ENCODE measurements at places on chromosomes 12 and 14.

- no peak for DNase-seq
These were observed 16.9 kb downstream of the WSB2 start for GRCh38 chr12:118044075-118044474.

DNA sequence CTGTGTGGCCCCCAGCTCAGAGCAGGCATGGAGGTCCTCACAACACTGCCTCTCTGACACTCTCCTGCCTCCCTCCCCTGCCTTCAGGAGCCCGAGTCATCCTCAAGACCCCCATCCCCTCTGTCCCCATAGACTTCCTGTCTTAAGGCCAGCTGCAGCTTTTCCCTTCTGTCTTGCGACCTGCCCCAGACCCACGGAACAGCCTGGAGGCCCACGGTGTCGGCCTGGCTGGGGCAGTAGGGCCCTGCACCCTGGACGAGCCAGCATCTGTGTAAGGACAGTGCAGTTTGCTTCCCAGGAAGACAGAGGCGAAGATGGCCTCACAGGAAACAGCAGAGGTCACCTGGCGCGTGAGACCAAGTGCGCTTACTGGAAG lies 9.7 kb downstream of the TEDC1 start:
- no peak for DNase-seq

DNA sequence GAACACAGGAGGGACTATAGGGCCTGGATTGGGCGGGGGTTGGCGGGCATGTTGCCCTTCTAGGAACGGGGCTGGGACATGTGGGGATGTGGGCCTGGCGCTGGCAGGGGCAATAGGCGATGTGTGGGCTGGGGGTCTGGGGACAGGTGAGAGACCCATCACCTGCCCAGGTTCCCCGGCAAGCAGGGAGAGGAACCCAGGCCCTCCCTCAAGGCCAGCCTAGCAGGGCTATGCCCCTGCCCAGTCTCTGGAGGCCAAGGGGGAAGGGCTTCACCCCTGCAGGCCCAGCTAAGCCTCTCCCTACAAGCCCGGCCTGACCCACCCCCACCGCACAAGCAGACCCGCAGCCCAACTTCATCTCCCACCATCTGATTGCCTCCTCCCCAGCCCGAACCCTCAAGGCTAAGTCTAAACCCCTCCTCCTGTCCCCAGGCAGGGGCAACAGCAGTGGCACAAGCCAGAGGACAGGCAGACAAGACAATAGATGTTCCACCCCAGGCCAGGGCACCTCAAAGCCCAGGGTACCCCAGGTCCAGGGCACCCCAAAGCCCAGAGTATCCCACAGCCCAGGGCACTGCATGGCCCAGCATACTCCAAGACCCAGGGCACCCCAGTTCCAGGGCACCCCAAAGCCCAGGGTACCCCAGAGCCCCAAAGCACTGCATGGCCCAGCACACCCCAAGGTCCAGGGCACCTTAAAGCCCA lies 6.5 kb downstream of the JAG2 start:
- no peak for DNase-seq

DNA sequence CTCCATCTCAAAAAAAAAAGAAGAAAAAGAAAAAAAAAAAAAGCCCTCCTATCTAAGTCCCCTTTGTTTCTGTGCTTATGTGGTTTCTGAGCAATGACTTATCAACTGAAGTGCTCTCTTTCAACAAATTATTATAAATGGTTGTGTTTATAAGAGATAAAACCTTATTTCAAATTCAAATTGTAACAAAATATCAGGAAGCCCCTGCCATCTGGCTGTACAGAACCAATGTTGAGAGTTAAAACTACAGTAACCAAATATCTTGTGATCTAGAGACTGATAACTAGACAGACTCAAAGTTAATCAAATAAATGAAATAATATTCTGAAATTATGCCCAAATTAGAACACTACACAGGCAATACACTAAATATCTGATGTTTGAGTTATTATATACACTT lies 143.0 kb upstream of the CPNE8 start:
- no peak for DNase-seq

- DNase-seq: no peak
These were observed 19.5 kb downstream of the TTC9 start for GRCh38 chr14:70660967-70661893.

DNA sequence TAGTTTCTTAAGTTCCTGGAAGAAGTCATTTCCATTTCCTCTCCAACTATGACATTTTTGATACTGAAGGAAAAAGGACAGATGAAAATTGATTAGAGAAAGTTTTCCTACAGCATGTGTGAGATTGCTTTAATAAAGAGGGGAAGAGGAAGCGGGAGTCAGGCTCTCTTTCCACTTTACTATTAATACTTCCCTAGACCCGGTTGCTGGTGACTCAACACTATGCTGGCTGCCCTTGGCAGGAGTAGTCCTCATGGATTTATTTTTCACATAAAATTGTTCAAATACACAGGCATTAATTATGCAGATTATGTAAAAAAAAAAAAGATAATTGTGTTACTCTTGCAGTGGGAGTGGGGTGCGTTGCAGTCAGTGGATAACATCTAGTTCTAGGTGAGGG lies 293.4 kb downstream of the EGLN3 start:
- no peak for DNase-seq

DNA sequence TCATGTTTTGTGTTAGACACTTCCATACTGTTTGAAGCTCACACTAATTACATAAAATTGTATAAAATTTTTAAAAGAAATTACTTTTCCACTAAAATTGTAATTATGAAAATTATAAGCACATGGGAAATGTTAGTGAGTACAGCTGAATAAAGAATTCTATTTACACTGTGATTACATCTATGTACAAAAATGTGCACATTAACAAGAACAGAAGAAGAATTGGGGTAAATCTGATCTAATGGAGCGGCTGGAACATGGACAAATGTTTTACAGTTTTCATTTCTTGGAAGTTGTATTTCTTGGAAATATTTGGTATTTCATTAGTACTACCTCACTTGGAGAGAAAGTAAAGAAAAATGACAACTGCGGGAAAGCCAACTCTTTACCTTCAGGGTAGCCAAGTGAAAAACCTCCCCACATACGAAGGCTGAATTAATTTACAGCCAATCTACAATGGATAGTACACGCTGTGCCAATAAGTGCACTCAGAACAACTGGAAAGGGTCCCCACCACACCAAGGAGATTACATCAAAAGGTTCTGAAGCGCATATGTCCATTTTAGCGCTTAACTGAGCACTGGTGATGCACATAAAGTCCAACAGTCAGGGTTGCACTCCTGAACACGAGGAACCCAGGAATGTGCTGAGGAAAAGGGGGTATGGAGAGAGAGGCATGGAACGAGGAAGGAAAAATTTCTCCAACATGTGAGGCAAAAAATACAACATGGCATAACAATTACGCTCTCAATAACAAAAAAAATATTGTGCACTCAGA lies 17.5 kb downstream of the MED13L start:
- DNase-seq: peak; percentile 17

DNA sequence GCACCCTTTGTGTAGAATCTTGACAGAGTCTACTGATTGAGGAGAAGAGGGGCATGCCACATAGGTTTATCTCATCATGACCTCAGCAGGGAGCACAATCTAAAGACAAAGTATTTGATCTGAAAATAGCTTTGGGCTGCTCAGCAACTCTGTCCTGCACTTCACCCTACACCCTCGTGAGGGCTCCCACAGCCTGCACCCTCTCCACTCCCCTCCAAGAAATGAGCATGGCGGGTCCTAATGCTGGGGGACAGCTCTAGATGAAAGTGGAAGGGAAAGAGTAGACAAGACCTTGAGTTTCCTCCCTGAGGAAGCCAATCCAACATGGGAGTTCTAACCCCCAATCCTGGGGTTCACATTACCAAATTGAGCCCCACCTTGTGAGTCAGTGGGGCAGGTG lies 10.7 kb upstream of the KRT5 start:
- DNase-seq: no peak

- no peak for DNase-seq
These were observed 100.5 kb downstream of the EEA1 start for GRCh38 chr12:92828565-92828964.

DNA sequence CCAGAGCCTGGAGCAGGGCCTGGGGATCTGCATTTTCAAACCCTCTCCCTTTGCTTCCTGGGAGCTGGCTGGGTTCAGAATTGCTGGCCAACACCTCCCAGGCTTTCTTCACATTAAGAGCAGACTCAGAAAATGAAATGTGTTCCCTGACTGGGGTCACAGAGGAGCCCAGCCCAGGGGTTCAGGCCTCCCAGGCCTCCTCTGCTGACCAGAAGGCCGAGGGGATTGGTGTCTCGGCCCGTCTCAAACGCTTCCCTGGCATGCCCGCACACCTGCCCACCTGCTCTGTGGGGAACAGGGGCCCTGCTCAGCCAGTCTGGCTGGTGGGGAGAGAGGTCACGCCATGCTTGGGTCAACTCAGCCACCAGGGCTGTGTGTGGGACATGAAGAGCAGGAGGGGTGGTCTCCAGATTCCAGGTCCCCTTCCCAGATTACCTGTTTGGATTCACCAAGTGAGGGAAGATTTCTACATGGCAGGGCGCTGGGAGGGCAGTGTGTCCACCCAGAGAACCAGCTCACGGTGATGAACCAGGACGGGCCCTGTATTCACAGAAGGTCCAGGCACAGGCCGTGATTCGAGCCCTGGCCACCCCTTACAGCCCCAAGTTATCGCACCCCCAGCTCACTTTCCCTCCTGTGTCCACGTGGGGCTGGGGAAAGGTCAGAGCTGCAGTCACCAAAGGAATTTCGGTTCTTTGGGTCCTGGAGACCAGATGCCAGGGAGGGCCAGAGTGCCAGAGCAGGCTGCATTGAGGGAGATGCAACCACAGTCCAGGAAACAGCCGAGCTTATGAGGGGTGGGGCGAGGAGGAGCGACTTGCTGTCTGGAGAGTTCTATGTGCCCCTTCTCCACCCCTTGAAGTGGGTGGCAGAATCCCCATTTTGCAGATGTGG lies 55.2 kb upstream of the RIN3 start:
- DNase-seq: no peak

DNA sequence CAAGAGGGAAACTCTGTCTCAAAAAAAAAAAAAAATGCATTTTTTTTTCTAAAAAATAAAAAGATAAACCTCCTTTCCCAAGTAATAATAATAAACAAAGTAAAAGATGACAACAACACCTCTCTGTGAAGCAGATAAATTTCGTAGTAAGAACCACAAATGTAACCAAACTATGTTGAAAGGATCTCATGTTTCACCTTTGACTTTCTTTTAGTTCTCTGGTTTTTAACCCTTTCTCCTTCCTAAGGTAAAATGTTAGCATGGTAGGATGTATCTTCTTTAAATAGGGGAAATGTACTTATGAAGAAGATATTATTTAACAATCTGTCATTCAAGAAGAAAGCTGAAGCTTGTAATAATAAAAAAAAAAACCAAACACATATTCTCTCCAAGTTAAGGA lies 1.8 kb upstream of the KLHL42 start:
- no peak for DNase-seq

- no peak for DNase-seq
These were observed 13.3 kb upstream of the BDKRB2 start for GRCh38 chr14:96191353-96191752.

GRCh38 chr14:56888274-56888673 lies 78.0 kb upstream of the OTX2 start:
- no peak for DNase-seq

DNA sequence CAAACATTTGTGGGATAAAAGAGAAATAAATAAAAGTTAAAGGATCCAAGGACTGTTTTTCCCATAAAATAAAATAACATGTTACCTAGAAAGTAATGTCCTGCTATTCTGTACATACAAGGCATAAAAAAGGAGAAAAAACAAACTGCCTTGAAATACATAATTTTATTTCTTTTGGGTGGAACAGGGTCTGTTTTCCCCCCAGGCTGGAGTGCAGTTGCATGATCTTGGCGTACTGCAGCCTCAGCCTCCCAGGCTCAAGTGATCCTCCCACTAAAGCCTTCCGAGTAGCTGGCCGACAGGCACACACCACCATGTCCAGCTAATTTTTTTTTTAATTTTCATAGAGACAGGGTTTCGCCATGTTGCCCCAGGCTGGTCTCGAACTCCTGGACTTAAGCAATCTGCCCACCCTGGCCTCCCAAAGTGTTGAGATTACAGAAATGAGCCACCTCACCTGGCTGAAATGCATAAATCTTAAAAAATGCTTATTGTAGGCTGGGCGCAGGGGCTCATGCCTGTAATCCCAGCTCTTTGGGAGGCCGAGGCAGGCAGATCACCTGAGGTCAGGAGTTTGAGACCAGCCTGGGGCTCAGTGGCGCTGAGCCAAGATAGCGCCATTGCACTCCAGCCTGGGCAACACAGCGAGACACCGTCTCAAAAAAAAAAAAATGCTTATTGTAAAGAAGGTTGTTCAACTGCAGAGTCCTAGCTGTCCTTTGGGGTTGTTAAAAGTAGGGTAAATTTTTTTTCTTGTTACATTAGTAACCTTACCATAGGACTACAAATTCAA lies 4.1 kb upstream of the TUBA1C start:
- DNase-seq: no peak

DNA sequence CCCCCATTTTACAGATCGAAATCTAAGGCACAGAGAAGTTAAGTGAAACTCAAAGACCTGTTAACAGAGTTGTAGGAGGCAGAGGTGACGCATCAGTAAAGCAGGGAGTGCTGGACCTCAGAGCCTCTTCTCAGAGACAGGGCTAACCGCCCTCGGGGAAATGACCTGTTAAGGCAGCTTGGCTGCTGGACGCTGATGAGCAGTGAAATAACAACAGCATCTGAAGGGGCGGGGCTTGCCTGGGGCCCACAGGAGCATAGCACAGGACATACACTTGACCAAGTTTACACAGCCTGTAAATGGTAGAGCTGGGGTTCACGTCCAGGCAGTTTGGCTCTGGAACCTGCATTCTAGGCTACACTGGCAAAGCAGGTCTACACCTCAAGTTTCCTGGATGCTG lies 39.3 kb downstream of the LRTM2 start:
- DNase-seq: no peak

DNA sequence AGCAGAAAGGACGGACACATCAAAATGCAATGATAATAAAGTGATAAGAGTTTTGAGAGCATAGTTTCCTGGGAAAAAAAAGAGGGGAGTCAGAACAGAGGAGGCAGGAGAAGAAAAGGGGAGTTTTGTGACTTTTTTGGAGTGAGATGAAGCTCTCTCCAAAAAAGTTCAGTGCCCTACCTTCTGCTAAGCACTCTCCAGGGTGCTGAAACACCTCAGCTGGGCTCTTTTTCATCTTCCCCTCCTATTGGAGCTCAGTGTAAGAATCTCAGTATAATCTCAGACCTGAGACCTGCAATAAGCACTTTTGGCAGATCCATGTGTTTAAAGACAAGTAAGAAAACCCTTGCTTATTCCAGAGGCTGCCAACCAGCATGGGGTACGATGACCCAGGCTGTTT lies 58.9 kb upstream of the SRRM4 start:
- no peak for DNase-seq

- DNase-seq: no peak
These were observed 392.3 kb downstream of the CCER1 start for GRCh38 chr12:90562671-90563070.

DNA sequence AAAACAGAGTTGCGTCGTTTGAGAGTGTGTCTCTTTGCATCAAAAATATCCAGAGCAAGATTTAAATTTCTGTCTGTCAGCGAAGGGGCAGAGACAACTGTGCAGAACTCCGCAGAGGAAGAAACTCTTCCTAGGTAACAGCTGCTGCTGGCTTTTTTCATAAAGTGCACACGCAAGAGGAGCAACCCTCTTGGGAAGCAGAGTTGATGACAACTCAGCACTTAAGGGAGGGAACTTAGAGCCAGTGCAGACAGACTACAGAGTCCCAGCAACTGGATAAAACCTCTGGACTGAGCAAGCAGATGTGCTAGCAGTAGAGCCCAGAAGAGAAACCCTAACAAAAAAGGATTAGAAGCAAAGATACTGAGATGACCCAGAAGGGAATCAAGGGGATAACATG lies 337.1 kb downstream of the PCNX1 start:
- DNase-seq: peak; percentile 85

Data from fibroblast of skin of scalp (primary cell).